ENCODE measurements at places on chromosomes 3 and 15.

DNA sequence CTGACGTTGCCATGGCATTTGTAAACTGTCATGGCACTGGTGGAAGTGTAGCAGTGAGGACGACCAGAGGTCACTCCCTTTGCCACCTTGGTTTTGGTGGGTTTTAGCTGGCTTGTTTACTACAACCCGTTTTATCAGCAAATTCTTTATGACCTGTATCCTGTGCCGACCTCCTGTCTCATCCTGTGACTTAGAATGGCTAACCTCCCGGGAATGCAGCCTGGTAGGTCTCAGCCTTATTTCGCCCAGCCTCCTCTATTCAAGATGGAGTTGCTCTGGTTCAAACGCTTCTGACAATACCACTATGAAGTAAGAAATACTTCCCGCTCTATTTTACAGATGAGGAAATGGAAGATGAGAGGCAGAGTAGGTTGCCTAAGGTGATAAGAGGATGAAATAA, 16.6 kb downstream of the PAQR9 start:
- no peak overlapping the region for H3K4me3 ChIP-seq
- peaks cover 10% of the 10 kb centered on the region for H3K4me1 ChIP-seq
- no peaks in the 10 kb centered on the region for H3K36me3 ChIP-seq
- H3K27ac ChIP-seq = no peak overlapping the region

- H3K36me3 ChIP-seq = no peaks in the 10 kb centered on the region
- no peak overlapping the region for H3K27ac ChIP-seq
- DNase-seq = peak; percentile 9
- H3K4me1 ChIP-seq = no peaks in the 10 kb centered on the region
- no peak overlapping the region for H3K4me3 ChIP-seq
- H3K27me3 ChIP-seq = no peaks in the 10 kb centered on the region
Measured at GRCh38 chr15:72857331-72858063, 73.9 kb upstream of the ADPGK start.

GRCh38 chr15:91426412-91426811, 326.4 kb downstream of the SV2B start:
- DNase-seq = peak; percentile 69
- no peaks in the 10 kb centered on the region for H3K27me3 ChIP-seq
- no peak overlapping the region for H3K27ac ChIP-seq
- no peak overlapping the region for H3K4me3 ChIP-seq
- H3K36me3 ChIP-seq = no peaks in the 10 kb centered on the region

GRCh38 chr3:171177056-171177455, 150.5 kb upstream of the SLC2A2 start:
- H3K4me1 ChIP-seq = no peaks in the 10 kb centered on the region
- no peaks in the 10 kb centered on the region for H3K27me3 ChIP-seq
- H3K27ac ChIP-seq = no peak overlapping the region
- no peak for DNase-seq
- no peak overlapping the region for H3K4me3 ChIP-seq

GRCh38 chr15:40942337-40942854, 10.9 kb upstream of the CHAC1 start:
- peak overlapping the region; percentile 45 for H3K4me3 ChIP-seq
- H3K4me1 ChIP-seq = no peaks in the 10 kb centered on the region
- peak; percentile 67 for DNase-seq
- H3K36me3 ChIP-seq = no peaks in the 10 kb centered on the region
- no peaks in the 10 kb centered on the region for H3K27me3 ChIP-seq

- no peak overlapping the region for H3K4me3 ChIP-seq
- no peak overlapping the region for H3K27ac ChIP-seq
- DNase-seq = peak; percentile 45
- no peaks in the 10 kb centered on the region for H3K4me1 ChIP-seq
Measured at GRCh38 chr3:194277104-194277785, 73.9 kb downstream of the CPN2 start.

- peak overlapping the region; percentile 49 for H3K27ac ChIP-seq
- no peaks in the 10 kb centered on the region for H3K36me3 ChIP-seq
- no peak overlapping the region for H3K4me3 ChIP-seq
- no peaks in the 10 kb centered on the region for H3K27me3 ChIP-seq
- peak; percentile 90 for DNase-seq
Measured at GRCh38 chr15:64883997-64884511, 27.6 kb upstream of the ANKDD1A start.

GRCh38 chr3:70149714-70150400, 150.3 kb downstream of the SAMMSON start:
- no peaks in the 10 kb centered on the region for H3K36me3 ChIP-seq
- no peak for DNase-seq
- no peak overlapping the region for H3K4me3 ChIP-seq

DNA sequence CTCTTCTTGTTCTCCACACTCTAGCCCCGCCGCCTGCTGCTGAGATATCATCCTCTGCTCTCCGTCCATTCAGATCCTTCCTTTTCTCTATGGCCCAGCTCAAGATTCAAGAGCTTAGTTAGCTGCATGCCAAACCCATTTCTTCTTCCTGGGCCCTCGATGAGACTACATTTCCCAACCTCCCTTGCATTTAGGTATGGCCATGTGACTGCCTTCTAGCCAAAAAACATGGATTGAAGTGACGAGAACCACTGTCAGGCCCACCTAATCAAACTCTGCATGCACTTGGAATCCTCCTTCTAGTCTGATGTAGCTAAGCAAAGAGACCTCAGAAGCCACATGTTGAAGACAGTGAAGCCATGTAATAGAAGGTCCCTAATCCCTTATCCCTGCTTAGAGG, 308.2 kb downstream of the VPS13C start:
- DNase-seq = no peak
- H3K27me3 ChIP-seq = no peaks in the 10 kb centered on the region
- H3K4me3 ChIP-seq = no peak overlapping the region
- peaks cover 36% of the 10 kb centered on the region for H3K4me1 ChIP-seq
- H3K36me3 ChIP-seq = no peaks in the 10 kb centered on the region

DNA sequence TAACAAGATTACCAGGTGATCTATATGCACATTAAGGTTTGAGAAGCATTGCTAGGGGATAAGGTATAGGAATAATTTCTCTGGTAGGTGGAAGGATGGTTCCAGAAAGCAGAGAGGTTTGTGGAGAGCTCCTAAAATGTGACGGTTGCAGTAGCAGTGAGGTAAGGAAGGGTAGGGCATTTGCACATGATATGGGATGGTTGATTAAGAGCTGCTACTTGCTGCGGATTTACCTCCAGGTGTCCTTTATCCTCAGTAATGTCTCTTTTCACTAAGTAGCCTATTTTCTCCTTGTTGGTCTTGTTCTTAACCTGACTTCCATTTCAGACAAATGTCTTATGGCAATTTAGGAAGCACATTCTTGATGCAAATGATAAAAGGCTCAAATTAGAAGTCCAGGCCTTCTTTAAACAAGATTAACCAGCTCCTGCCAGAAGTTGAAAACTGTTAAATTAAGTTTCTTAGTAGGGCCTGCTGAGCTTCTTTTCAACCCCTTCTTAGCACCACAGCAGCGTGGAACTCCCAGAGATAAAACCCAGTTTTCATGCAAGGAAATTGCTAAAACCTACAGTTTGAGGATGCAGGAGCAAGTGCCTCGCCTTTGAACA, 231.1 kb upstream of the GADL1 start:
- no peaks in the 10 kb centered on the region for H3K4me1 ChIP-seq
- H3K4me3 ChIP-seq = no peak overlapping the region
- H3K27me3 ChIP-seq = no peaks in the 10 kb centered on the region
- DNase-seq = no peak
- no peak overlapping the region for H3K27ac ChIP-seq

- H3K4me1 ChIP-seq = peaks cover 97% of the 10 kb centered on the region
- no peaks in the 10 kb centered on the region for H3K27me3 ChIP-seq
- H3K36me3 ChIP-seq = peaks cover 97% of the 10 kb centered on the region
- H3K4me3 ChIP-seq = no peak overlapping the region
Measured at GRCh38 chr15:60379185-60379524, 18.6 kb downstream of the ANXA2 start.

DNA sequence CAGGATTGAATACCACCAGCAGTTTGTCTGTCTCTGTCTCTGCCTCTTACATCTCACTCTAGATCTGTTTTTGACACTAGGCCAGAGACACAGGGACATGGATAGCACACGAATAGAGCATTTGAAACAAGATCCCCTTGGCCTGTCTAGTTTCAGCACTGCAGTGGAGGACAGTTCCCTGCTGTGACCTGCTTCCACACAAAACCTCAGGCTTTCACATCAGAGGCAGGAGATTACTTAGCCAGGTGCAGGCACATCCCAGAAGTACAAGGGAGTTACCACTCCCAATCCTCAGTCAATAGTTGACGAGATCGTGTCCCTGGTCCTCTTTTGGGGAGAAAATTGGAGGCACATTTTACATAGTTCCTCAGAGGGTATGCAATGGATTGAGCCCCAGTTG, 34.0 kb upstream of the CCK start:
- no peak for DNase-seq
- H3K27ac ChIP-seq = no peak overlapping the region
- H3K27me3 ChIP-seq = no peaks in the 10 kb centered on the region
- no peaks in the 10 kb centered on the region for H3K4me1 ChIP-seq
- H3K4me3 ChIP-seq = no peak overlapping the region

DNA sequence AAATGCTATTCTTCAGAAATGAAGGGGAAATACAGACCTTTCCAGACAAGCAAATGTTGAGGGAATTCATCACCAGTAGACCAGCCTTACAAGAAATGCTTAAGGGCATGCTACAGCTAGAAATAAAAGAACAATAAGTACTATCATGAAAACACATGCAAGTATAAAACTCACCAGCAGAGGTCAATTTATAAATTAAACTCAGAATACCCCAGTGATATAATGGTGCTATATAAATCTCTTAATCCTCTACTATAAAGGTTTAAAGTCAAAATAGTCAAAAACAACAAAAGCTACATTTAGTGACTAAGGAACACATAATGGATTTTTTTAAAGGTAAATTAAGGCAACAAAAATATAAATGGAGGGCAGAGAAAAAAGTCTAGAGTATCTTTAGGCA, 142.5 kb downstream of the CPNE4 start:
- H3K27ac ChIP-seq = no peak overlapping the region
- no peak overlapping the region for H3K4me3 ChIP-seq
- no peaks in the 10 kb centered on the region for H3K4me1 ChIP-seq
- no peaks in the 10 kb centered on the region for H3K36me3 ChIP-seq
- H3K27me3 ChIP-seq = peaks cover 3% of the 10 kb centered on the region

GRCh38 chr15:56353119-56353518, 12.1 kb upstream of the TEX9 start:
- no peaks in the 10 kb centered on the region for H3K27me3 ChIP-seq
- DNase-seq = no peak
- H3K4me1 ChIP-seq = peaks cover 4% of the 10 kb centered on the region
- no peak overlapping the region for H3K27ac ChIP-seq

DNA sequence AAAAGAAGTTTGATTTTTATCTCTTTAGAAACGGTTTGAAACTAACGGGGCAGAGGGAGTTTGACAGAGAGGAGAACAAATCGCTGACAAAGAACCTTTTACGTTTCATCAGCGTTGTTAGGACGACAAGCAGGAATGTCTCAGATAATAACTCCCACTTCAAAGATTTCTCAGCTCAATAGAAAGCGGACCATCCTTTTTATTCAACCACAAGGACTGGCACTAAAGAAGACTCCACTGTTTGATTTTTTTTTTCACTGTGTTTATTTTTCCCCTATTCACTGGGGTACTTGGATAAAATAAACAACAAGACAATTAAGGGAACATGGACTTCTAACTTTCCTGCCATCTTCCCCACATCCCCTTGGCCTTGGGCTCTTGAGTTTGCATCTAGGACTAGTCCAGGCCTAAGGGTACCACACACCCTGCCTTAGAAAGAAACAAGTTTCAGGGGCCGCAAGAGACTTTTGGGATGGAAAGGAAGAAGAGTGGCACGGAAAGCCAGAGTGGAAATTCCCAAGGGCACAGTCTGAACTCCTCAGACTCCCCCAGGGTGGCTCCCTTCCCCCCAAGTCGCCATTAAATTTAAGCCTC, 19.0 kb downstream of the ZIC4 start:
- no peaks in the 10 kb centered on the region for H3K4me1 ChIP-seq
- DNase-seq = no peak
- no peaks in the 10 kb centered on the region for H3K36me3 ChIP-seq
- H3K27ac ChIP-seq = no peak overlapping the region
- H3K27me3 ChIP-seq = peaks cover 100% of the 10 kb centered on the region
- no peak overlapping the region for H3K4me3 ChIP-seq

GRCh38 chr15:57784081-57784511, 77.6 kb downstream of the POLR2M start:
- no peak overlapping the region for H3K4me3 ChIP-seq
- DNase-seq = no peak
- H3K36me3 ChIP-seq = no peaks in the 10 kb centered on the region
- peak overlapping the region; percentile 71 for H3K27ac ChIP-seq
- no peaks in the 10 kb centered on the region for H3K27me3 ChIP-seq

DNA sequence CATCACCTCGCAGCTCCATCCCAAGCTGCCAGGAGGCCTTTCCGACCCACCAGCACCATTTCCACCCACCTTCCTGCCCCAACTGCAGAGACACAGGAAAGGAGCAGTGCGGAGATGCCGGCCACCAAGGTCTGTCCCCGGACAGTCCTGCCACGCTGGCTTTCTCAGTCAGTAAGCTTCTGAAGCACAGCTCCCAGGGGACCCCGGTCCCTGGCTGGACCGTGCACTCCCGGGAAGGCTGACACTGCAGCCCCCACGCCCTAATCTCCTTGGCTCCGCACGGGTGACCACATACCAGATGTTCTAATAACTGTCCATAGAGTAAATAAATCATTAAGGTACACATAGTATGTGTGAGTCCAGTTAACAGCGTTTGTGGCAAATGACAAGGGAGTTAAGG, 73.5 kb downstream of the VGLL4 start:
- H3K27ac ChIP-seq = peak overlapping the region; percentile 98
- DNase-seq = no peak

DNA sequence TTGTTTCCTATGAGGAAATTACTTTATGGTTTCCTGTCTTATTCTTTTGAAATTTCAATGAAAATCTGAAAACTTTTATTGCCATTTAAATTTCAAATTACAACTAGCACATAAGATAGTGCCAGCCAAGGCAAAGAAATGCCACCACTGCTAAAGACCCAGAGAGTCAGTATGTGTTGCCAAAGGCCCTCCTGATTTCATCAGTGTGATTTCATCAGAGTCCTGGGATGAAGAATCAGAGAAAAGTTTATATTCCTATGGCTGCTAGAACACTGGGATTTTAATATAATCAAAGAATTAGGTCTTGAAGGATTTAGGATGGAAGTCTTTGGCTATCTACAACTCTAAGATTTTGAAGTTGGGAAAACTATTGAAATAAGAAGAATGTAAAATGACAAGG, 434.2 kb upstream of the CCDC54 start:
- no peaks in the 10 kb centered on the region for H3K36me3 ChIP-seq
- no peak for DNase-seq
- H3K27ac ChIP-seq = no peak overlapping the region
- H3K4me1 ChIP-seq = no peaks in the 10 kb centered on the region
- no peak overlapping the region for H3K4me3 ChIP-seq

GRCh38 chr15:94097552-94097951, 133.8 kb upstream of the MCTP2 start:
- H3K27me3 ChIP-seq = no peaks in the 10 kb centered on the region
- H3K4me1 ChIP-seq = no peaks in the 10 kb centered on the region
- H3K4me3 ChIP-seq = no peak overlapping the region
- no peaks in the 10 kb centered on the region for H3K36me3 ChIP-seq
- no peak overlapping the region for H3K27ac ChIP-seq

- no peak overlapping the region for H3K4me3 ChIP-seq
- no peak overlapping the region for H3K27ac ChIP-seq
- no peak for DNase-seq
- H3K36me3 ChIP-seq = no peaks in the 10 kb centered on the region
- peaks cover 26% of the 10 kb centered on the region for H3K27me3 ChIP-seq
Measured at GRCh38 chr15:91216000-91216399, 115.9 kb downstream of the SV2B start.
